Tibial nerve (tissue), 4 donors: ENCODE measurements at places on chromosomes 6 and 20.

GRCh38 chr6:131721161-131721560, 10.3 kb upstream of the CTAGE9 start:
- H3K4me1 ChIP-seq, result no peaks in the 10 kb centered on the region
- DNase-seq, result no peak
- no peaks in the 10 kb centered on the region for H3K27me3 ChIP-seq
- no peak overlapping the region for H3K4me3 ChIP-seq
- H3K27ac ChIP-seq, result no peak overlapping the region
- no peaks in the 10 kb centered on the region for H3K36me3 ChIP-seq

- DNase-seq, result no peak
- H3K4me1 ChIP-seq, result no peaks in the 10 kb centered on the region
- no peak overlapping the region for H3K4me3 ChIP-seq
These were observed 115.1 kb upstream of the MAP3K7 start for GRCh38 chr6:90701926-90702325.

DNA sequence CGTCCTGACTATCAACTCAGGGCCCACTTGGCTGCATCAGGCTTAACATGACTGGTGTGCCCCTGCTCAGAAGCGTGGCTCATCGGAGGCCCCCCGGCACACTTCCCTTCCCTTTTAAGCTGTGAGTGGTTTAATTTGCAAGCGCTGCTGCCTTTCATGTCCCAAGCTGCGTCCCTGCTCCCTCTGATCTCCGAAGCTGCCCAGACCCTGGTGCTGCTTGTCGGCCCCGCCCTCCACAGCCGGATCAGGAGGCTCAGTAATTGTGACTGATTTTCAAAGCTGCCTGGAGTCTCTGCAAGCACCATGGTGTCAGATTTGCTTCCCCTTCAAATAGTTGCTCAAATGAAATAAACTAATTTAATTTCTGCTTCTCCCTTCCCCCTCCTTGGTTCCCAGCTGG, 71.1 kb downstream of the CDH22 start:
- no peaks in the 10 kb centered on the region for H3K36me3 ChIP-seq
- no peaks in the 10 kb centered on the region for H3K4me1 ChIP-seq
- peaks cover 9% of the 10 kb centered on the region for H3K27me3 ChIP-seq

DNA sequence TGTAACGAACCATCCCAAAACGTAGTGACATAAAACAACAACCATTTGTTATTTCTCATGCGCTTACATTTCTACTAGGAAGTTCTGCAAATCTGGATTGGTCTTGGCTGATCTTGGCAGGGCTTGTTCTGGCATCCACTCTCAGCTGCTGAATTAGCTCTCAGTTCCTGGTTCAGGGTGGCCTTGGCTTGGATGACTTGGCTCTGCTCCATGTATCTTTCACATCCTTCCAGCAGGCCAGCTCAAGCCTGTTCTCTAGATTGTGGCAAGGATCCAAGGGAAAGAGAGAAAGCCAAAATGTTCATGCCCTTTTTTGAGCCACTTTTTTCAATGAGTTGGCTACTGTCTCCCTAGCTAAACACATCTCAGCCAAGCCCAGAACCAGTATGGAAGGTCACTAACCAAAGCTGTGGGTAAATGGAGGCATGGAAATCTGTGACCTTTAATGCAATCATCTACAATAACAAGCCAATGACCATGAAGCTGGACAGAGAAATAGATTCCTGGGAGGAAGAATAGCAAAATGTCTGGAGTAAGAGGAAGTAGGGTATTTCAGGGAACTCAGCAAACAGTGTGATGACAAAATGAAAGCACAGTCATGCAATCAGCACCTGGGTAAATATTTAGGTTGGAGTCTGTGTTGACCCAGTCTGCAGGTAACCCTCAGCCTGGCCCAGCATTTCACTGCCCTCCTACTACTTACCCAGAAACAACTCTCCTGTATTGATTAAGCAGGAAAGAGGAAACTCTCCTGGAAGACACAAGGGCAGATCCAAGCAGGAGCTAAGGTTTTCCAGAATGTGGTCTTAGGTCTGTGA, 32.7 kb upstream of the SNAP25 start:
- H3K27me3 ChIP-seq, result no peaks in the 10 kb centered on the region
- H3K4me1 ChIP-seq, result no peaks in the 10 kb centered on the region
- no peak overlapping the region for H3K27ac ChIP-seq

DNA sequence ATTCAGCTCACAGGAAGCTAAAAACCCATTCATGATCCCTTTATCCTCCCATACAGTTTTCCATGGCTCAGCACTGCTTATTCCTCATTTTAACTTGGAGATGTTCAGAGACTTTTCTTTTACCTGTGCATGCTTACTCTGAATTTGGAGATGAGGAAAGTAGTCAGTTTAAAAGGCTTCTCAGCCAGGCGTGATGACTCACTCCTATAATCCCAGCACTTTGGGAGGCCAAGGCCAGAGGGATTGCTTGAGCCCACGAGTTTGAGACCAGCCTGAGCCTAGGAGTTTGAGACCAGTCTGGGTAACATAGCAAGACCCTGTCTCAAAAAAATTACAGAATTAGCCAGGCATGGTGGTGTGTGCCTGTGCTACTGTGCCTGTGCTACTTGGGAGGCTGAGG, 30.3 kb upstream of the TMEM217 start:
- no peak for DNase-seq
- H3K27ac ChIP-seq, result no peak overlapping the region
- no peaks in the 10 kb centered on the region for H3K27me3 ChIP-seq
- peaks cover 8% of the 10 kb centered on the region for H3K36me3 ChIP-seq
- H3K4me1 ChIP-seq, result no peaks in the 10 kb centered on the region

DNA sequence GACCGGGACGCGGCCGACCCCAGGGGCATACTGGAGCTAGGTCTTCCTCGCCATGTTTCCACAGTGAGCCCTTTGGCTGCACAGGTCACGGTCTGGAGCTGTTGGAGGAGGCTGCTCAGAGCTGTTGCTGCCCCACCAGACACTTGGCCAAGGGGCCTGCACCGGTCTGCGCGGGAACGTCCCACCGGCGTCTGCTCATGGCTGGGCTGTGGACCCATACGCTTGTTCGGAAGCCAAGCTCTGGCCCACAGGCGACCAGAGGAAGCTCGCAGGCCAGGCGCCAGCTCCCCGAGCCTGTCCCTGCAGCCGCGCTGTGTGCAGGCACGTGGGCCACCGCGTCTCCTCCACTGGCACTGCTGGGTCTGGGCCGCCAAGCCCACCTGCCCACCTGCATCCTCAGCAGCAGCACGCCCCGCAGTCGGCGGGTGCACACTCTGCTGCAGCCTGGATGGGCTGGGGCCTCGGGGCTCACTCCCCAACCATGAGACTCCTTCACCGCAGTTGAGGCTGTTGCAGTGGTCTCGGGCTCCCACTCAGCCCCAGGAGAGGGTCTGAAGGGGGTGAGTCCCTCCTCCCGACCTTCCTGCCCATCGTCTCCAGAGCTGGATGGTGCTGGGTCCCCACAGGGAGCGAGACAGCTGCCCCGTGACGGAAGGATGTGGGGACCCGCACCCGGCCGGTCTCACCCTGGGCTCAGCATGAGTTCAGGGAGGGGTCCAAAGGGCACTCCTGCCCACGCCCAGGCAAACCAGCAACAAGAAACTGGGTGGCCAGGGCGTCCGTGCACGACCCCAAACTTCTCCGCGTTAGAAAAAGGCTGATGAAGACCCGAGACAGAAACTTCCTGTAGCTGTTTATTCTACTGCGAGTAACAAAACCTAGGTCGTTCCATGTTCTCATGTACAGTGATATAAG, 15.5 kb upstream of the TCFL5 start:
- H3K27ac ChIP-seq, result peak overlapping the region; percentile 62
- no peak overlapping the region for H3K4me3 ChIP-seq
- H3K27me3 ChIP-seq, result no peaks in the 10 kb centered on the region

DNA sequence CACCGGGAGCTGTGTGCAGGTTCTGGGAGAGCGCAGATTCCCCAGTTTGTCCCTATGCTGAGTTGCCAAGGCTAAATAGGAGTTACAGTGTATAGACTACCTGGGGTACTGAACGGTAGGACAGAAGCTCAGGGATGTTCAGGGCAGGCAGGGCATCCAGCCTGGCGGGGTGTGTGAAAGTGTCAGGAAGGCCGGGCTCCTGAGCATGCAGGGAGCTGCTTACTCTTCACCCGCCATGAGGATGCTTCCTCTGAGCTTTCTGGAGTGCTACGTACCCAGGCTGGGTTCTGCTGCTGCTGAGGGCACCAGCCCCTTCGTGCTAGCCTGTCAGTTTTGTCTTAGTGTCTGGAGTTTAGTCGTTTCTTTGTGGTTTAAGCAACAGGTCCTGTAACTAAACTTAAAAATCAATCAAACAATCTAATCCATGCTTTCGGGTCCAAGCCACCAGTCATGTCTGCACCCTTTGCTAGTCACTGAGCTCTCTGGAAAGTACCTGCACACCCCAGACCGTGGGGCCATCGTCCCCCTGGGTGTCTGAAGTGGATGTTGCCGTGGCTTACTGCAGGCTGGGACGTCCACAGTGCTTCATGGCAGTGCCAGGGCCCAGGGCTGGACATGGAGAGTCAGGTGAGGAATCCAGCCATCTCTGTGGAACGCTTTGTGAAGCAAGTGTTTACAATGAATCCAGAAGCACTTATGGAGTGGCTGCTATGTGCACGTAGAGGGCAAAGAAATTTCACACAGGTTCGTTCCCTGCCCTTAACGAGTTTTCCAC, 220.3 kb upstream of the SNX9 start:
- no peak for DNase-seq
- no peaks in the 10 kb centered on the region for H3K4me1 ChIP-seq
- no peak overlapping the region for H3K4me3 ChIP-seq
- H3K27ac ChIP-seq, result no peak overlapping the region

DNA sequence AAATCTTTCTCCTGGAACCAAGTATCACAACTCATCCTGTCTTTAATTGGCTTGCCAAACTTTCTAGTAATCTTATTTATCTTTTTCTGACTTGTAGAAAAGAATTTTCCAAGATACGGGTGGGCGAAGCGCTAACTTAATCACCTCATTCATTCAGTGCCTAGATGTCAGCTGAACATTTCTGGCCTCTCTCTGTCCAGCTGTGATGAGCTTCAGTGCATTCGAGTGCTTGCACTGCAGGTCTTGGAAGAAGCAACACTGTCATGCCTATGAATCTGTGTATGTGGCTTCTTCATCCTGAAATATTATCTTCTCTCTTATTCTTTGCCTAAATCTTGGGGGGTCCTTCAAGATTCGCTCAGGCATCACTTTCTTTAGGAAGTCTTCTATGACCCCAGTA, 16.3 kb upstream of the ENPP1 start:
- H3K4me1 ChIP-seq, result no peaks in the 10 kb centered on the region
- no peak overlapping the region for H3K27ac ChIP-seq
- no peak for DNase-seq

DNA sequence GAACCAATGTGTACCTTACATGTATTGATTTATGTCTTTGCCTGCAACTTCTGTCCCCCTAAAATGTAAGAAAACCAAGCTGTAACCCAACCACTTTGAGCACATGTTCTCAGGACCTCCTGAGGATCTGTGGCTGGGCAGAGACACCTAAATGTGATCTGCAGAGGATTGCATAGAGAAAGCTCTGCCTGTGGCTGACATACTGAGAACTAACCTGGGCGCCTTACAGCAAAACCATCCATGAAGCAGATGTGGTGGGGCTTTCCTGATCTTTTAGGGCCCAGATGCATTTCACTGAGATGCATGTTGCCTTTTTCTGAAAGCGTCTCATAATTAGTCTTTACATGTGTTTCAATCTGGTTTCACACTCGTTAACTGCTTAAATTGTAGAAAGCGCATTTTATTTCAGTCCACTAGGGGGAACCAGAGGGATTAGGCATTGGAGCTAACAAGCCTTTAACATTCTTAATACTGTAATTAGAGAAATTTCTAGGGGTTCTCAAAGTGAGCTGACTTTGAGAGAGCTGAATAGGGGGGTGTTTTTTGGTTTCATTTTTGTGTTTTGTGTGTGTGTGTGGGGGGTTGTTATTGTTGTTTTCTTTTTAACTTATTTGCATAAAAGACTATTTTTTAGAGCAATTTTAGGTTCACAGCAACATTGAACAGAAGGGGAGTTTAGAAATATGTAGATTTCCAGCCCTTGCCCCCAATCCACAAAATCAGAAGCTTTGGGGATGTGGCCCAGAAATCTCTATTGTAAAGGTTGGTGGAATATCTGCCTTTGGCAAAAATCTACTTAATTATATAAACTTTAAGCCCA, 50.9 kb upstream of the FAM184A start:
- no peak overlapping the region for H3K27ac ChIP-seq
- no peaks in the 10 kb centered on the region for H3K36me3 ChIP-seq
- no peaks in the 10 kb centered on the region for H3K27me3 ChIP-seq
- no peaks in the 10 kb centered on the region for H3K4me1 ChIP-seq
- no peak overlapping the region for H3K4me3 ChIP-seq

DNA sequence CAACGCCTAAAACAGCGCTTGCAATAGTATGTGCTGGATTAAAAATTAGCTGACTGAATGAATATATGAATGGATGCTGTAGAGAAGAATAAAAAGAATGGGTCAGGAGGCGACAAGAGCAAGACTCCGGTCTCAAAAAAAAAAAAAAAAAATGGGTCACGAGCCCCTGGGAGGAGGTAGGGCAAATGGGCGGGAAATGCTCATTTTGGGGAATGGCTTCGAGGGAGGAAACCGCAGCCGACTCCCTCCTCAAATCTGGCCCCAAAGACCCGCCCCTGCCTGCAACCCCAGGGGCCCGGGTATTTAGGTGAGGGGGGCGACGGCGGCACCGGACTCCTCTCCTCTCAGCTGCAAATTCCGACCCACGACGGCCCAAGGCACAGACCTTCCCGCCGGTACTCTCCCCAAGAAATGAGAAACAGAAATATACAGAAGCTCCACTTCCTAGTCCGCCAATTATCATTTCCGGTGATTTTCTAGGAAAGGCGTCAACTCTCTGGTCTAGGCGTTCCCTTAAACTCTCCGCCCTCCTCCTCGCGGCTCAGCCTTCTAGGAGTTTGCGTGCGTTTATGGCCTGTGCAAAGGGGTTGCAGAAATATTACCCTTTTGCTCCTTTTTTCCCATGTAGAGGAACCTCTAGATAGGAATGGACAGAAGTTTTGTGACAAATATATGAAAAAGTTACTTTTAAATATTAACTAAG, at the start of gene ZNF311:
Gene ZNF311 (minus strand): TSS at position 133 of the 703 bp plus-strand sequence. CDS start 1,361 bp downstream, outside the sequence.
- H3K36me3 ChIP-seq, result no peaks in the 10 kb centered on the region
- no peaks in the 10 kb centered on the region for H3K4me1 ChIP-seq
- peak within 1 kb of the TSS; percentile 62 for H3K4me3 ChIP-seq
- H3K27me3 ChIP-seq, result no peaks in the 10 kb centered on the region
- peak; percentile 60 for DNase-seq
- H3K27ac ChIP-seq, result peak within 1 kb of the TSS; percentile 79
